ENCODE measurements at places on chromosomes 5 and 9. TPM values are rescaled to one million over a fixed set of nuclear protein-coding genes. Genes with fewer than 3 reads are reported as not detected.

The OTP gene
- total RNA-seq: not detected

The PCDHB5 gene
- 7.3 TPM for total RNA-seq

The ADCY2 gene
- total RNA-seq: 8.3 TPM

The UNC5A gene
- 0.23 TPM for total RNA-seq

DNA sequence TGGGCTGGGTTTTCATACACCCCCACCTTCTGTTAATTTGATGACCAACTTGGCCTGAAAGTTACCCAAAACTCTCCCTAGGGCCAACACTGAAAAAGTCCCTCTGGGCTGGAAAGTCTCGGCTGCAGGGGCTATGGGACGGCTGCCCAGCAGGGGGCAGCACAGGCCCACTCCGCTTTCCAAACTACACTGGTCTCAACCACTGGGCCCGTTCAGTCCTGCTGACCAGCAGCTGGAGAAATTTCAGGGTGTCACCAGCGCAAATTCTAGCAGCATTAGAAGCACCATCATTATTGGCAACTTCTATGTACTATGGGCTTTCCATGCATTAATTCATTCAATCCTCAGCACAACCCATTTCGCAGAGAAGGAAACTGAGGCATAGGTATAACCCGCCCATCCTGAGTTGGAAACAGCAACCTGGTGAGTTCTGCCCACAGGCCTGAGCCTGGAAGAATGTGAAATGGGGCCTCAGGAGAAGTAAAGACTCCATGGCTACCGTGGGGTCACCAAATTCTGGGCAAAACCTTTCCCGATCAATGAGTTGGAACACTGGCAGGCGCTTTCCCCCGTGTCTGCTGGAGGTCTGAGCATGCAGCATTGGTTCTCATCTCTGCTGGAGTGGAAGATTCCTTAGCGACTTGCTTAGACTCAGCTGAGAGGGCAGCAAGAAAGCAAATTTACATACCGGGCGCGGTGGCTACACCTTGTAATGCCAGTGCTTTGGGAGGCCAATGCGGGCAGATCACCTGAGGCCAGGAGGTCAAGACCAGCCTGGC, 9.7 kb downstream of the ORM2 start:
- H3K4me1 ChIP-seq: no peaks in the 10 kb centered on the region
- peak; percentile 64 for DNase-seq
- no peak overlapping the region for H3K27ac ChIP-seq
- H3K36me3 ChIP-seq: no peaks in the 10 kb centered on the region
- H3K27me3 ChIP-seq: no peaks in the 10 kb centered on the region
- no peak overlapping the region for H3K4me3 ChIP-seq

All from ovary (tissue), 10 donors.